ENCODE measurements at places on chromosomes 11 and 22.

DNA sequence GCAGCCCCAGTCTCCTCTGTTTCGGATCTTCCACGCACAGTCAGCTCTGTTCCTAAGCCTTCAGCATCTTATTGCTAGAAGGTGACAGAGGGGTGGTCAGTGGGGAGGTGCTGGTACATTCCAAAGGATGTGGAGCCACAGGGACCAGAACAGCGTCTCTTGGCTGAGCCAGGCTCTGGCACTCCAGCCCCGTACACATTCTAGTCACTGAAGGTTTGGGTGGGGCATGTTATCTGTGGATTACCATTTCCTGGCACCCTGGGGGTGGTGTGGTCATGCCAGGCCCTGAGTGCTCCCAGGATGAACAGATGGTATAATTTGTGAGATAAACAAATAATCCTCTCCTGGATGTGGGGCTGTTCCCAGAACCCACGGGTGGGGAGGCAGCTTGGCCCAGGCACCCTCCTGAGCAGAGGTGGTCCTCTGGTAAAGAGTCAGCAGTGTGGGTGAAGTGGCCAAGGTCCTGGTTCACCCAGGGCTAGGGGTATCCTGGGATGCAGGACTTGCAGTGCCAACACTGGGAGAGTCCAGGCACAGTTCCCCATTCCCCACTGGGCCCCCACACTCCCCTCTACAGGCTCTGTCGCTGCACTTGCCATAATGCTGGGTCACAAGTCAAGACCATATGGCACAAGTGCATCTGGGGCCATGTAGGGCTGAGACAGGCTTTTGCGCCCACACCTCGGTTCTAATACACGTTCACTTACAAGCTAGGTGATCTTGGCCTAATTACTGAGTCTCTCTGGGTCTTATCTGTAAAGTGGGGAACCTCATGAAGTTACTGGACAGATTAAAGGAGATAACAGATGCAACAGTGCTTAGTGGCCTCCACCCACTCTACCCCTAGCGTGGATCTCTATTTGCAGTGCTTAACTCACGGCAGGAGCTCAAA lies 33.0 kb downstream of the DKK3 start:
- DNase-seq = no peak

- no peak for DNase-seq
These were observed 297.7 kb upstream of the FAT3 start for GRCh38 chr11:91926965-91927364.

- DNase-seq = peak; percentile 60
These were observed 92.8 kb upstream of the APOA1 start for GRCh38 chr11:116930177-116930576.

DNA sequence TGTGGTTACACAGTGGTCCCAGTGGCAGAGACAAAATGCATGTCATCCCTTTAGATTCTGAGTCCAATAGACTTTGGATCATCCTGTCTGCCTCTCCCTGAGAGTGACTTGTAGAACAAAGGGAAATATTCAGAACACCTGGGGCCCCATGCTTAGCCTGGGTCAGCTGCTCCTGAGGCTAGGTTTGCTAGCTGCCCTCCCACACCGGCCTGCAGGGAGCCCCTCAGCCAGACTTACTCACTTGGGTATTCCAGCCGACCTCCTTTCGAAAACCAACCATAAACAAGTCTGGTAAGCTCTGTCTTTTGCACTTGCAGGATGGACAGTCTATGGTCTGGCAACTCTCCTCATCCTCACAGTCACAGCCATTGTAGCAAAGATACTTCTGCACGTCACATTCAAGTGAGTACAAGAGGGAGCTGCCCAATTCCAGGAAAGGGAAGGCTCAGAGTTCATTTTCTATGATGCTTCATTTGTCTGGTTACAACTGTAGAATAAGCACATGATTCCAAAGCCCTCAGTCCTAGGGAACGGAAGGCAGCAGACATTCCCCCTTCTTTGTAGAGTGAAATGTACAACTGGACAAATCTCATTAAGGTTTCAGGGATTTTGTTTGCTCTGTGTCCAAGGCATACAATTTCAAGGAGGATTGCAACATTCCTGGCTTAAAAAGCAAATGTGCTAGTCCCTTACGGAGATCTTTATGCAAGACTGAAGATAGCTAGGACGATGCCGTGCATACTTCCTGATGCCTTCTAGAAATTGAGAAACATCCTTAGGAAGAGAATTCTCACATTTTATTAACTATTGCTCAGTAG lies 65.5 kb upstream of the EMID1 start:
- DNase-seq = no peak

DNA sequence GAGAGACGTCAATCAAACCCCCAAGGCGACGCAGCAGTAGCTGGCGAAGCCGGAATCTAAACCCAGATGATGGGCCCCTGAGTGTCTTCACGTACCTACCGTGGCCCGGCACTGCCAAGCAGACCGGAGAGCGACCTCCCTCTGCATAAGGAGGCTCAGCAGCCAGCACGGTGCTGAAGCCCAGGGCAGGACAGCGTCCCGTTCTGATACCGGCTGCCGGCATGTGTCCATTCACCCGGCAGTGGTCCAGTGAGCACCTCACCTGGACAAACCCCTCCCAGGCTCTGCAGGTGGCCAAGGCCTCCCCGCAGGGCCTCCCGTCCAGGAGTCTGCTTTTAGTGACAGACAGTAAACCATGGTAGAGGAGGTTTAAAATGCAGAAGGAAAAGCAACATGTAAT lies 142.0 kb downstream of the BRD1 start:
- no peak for DNase-seq

DNA sequence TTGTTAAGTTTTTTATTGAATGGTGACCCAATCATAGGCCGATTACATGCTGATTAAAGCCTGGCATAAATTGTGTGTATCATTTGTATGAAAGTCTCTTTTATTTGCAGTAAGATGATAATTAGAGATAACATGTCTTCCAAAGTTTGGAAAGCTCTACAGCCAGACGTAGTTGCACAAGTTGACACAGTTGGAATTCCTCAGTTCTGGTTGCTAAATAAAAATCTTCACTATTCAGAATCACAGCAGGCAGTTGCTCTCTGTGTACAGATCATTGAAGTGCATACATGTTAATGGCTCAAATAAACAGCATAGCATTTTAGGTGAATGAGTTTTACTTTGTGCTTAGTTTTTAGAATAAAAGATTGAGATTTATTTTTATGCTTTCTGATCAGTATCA lies 69.5 kb downstream of the ARHGAP42 start:
- no peak for DNase-seq

- no peak for DNase-seq
These were observed 69.8 kb downstream of the PRR5L start for GRCh38 chr11:36365907-36366306.

DNA sequence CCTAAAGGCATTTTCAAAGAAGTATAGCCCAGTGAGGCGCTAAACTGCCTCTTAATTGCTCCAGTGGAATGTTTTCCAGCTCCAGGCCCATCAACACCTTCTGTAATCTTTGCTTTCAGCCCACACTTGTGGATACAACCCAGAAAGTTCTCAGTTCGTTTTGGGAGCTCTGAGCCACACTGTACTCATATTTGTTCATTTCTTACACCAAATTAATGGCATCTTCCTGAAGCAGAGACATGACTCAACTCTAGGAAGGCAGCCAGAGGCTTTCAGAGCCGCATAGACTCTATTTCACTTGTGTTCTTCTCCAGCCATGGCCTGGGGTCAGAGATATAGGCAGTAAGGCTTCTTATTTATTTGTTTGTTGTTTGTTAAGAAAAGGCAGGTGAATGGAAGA lies 175.5 kb upstream of the NCAM1 start:
- DNase-seq = no peak

Measured in CD4-positive, alpha-beta T cell treated with Interleukin-6 at 100 ng/mL for 8 hours (primary cell).